Pancreas (tissue), 10 donors: ENCODE measurements at places on chromosomes 5 and 9. TPM values are rescaled to one million over a fixed set of nuclear protein-coding genes. Genes with fewer than 3 reads are reported as not detected.

- no peak for DNase-seq
These were observed 29.4 kb upstream of the PDCL start for GRCh38 chr9:122857815-122858214.

DNA sequence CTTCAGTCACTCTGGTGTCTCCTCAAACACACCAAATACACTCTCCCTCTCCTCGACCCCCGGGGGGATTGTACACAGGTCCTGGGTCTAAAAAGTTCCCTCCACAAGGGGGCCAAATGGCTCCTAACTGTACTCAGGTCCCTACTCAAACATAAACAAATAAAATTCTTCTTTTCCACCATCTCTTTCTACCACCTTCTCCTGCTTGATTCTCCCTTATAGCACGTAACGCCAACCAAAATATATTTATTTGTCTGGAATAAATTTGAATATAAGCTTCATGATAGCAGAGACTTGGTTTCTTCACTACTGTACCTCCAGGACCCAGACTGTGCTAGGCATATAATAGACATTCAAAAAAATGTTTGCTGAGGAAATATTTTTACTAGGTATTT is 21.4 kb downstream of the ZNF608 start:
- DNase-seq: no peak

The GAPT gene
- total RNA-seq: 1.3 TPM

The FRMPD1 gene
- total RNA-seq: 0.61 TPM

- no peak for DNase-seq
These were observed 29.7 kb upstream of the BASP1 start for GRCh38 chr5:17187786-17188170.

DNA sequence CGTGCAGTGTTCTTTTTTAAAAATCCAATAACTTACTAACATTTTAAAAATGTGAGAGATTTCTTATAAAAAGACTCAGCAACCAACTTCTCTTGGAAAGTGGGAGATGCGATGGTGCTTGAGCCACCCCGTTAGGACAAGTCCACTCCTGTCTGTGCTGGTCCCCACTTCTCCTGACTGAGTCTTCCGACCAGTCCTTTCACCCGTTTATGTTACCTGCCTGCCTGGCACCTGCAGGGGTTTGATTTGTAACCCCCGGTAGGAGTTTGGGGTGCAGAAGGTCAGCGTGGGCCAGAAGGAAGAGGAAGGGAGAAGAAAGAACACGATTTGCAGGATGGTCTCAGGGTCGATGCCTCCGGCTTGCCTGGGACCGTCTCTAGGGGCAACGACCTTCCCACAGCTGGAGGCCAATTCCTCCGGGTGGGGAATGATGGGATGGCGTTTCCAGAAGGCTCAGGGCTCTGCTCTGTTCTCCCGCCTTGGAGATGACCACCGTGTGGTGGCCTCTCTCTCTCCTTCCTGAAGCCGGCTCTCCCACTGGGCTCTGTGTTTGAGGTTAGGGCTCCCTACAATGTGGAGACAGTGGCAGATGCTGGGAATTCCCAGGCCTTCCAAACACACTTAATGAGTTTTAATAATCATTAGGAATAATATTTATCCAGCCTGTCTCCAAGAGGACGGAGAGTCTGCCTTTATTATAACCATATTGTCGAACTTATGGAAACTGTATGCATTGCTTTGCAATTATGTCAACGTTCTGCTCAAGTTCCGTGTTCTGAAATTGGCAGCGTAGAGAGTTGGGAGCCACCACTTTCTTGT is 14.8 kb downstream of the COL27A1 start:
- DNase-seq: no peak

DNA sequence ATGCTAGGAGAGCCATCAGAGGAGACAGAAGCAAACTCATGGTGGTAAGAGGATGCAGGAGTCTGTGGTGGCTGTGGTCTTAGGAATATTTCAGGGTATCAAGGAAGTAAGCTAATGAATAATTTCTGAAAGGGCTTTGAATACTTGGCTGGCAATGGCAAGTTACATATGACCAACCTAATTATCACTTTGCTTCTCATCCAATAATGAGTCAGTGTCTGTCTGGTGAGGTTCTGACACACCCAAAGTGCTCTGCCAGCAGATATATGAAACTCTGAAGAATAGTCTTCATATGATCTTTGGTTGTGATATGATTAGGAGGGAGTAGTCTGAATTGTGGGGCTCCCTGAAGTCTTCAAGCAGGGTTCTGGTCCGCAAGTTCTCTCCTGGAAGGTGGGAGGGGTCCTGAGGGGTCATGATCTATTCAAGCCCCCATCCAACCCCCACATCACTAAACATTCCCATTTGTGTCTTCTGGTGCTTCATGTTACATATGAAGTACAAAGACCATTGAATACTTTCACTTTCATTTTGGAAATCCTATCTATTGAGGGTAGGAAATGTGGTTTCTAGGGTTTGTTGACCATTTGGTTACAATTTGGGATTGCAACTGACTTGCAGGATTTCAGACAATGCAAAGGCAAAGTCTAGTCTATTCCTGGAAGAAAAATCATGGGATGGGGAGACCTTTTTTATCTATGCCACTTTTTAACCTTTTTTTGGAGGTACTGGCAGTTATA is 199.9 kb upstream of the CDKN2B start:
- no peak for DNase-seq

The OR1J2 gene
- total RNA-seq: not detected
